ENCODE measurements at places on chromosomes 1 and 21.

GRCh38 chr1:99852648-99853047 is 2.5 kb downstream of the AGL start:
- no peak for DNase-seq

GRCh38 chr1:233333086-233333485 is 5.6 kb downstream of the MAP3K21 start:
- DNase-seq, result no peak

GRCh38 chr1:93738926-93739325 is 57.3 kb upstream of the BCAR3 start:
- DNase-seq, result no peak

DNA sequence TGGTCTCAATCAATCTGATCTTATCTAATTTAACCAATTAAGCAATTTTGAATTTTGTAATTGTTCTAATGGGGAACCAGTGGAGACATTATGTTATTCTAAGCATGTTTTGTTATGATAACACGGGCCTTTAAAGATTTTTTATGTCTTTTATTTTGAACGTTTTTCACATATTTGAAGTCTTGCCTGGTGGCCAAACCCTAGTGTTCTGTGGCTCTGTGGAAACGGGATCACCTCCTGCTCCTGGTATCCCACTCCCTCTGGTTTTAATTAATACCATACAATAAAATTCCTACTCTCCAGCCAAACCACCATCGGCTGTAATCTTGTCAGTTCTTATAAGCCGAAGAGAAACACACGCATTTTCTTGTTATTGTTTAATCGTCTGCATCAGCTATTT is 22.9 kb upstream of the LMO4 start:
- DNase-seq, result no peak
